Ovary (tissue), 10 donors: ENCODE measurements at places on chromosomes 2 and 18. TPM values are rescaled to one million over a fixed set of nuclear protein-coding genes. Genes with fewer than 3 reads are reported as not detected.

GRCh38 chr18:57220930-57221483 lies 74.1 kb downstream of the BOD1L2 start:
- no peak for DNase-seq

DNA sequence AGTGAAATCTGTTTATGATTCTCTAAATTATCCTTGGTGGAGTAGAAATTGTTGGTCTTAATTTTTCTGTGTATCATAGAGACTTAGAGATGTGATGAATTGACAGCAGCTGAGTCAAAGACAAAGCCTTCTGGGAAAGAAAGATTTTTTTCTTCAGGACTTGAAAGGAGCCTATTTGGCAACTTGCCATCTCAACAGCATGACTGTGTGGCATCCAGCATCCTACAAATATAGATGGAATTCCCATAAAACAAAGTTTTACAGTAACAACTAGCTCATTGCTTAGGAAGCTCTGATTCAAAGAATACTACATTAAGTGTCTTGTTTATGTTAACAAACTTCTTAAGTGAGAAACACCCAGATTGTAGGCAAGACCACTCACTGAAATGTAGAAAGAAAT lies 79.2 kb upstream of the SETBP1 start:
- no peak for DNase-seq

DNA sequence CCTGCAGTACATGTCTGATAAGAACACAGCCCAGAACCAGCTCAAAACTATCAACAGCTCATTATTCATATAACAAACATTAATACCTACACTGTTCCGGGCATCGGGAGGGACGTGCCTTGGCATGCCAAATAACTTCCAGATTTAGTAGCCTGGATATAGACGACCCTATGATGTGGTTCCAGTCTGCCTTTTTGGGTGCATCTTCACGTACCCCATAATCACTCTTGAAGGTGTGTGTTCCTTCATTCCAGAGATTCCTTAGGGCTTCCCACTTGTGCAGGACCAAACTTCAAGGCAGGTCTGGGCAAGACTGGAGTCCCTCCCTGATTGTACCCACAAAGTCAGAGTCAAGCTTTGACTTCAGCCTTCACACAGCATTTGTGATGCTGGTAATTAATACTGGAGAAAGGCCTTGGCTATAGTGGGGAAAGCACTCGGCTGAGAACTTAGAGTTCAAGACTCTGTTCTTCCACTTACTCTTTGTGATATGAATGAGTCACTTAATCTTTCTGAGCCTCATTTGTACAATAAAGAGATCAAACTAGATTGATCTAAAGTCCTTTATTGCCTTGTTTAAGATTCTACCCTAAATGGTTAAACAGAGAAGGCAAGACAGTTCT lies 27.7 kb upstream of the SPATS2L start:
- no peak for DNase-seq

DNA sequence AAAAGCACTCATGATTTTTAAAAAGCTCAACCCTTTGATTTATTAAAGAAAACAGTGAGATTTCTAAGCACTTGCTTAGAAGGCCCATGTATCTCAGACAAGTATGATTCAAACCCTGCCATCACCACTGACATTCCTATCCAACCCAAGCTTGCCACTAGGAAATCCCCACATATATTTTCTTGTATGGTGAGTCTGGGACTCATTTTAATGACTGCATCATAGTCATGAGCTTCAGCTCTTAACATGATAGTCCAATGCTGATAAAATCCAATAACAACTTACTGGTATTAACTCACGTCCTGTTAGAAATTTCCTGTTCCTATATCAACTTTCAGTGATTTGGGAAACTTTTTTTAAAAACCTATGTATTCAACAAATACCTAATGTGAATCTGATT lies 39.4 kb upstream of the NCKAP5 start:
- no peak for DNase-seq

DNA sequence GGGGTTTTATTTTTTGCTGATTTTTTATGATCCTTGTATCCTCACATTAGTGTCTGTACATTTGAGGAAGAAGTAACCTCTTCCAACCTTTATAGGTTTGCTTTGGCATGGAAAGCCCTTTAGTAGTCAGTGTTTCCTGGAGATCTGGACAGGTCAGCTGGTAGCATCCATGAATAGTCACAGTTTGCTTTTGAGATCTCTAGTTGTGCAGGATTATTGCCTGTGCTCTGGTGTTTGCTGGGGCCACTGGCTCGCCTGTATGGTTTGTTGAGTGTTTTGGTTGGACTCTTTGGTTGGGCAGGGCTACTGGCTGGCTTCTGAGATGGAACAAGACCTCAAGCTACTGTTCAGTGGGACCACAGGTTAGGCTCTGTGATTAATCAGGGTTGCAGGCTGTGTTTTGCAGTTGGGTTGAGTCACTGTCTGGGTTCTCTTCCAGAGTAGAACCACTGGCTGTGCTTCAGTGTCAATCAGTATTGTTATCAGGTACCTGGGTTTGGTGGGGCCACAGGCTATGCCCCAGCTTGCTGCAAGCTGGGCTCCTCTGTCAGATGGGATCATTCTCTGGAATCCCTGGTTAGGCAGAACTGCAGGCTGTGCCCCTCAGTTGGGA lies 20.0 kb downstream of the SP140L start:
- no peak for DNase-seq

DNA sequence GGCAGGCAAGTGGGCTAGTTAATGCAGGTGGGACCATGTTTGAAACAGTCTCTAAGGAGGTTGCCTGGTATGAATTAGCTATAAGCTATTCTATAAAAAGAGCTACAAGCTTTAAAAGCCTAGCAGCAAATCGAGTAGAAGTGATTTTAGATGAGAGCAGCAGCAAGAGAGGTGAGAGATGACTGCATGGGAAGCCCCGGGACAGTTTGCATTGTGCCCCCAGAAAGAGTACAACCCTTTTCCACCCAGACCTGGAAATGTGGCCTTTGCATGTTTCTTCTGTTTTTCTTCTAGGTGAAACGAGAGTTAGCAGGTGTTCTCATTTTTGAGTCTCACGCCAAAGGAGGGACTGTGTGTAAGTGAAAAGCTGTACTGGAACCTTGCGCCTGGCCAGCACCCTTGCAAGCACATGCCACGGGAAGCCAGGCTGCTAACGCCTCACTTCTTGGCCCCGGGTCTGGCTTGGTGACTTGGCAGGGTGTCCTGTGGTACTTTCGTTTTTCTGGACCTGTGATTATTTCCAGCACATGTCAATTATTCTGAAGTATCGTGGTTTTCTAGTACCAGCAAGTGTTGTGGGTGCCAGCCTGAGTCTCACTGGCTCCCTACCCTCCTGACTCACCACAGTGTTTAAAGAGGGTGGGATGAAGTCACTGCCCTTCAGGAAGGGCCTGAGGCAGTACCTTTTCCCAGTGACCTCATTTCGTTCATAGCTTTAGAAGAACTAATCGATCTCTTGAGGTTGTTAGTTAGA lies 90.3 kb upstream of the MAP3K20 start:
- DNase-seq: no peak

- DNase-seq: no peak
These were observed 57.2 kb downstream of the INPP4A start for GRCh38 chr2:98501876-98502275.

DNA sequence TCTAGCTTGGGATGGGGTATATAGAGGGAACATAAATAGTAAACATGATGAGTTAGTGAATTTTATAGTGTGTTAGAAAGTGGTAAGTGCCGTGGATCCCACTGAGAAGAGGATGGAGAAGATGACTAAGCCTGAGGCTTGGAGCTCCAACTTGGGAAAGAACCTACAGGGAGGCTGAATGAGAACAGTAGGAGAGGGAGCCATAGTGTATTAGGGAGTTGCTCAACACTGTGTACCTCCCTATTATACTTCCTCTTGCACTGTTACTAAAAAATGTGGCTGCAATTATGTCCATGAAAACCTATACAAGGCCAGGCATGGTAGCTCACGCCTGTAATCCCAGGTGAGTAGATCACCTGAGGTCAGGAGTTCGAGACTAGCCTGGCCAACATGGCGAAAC lies 2.9 kb upstream of the SLC19A3 start:
- DNase-seq: no peak

GRCh38 chr18:79975043-79975442 lies 10.6 kb downstream of the HSBP1L1 start:
- no peak for DNase-seq

DNA sequence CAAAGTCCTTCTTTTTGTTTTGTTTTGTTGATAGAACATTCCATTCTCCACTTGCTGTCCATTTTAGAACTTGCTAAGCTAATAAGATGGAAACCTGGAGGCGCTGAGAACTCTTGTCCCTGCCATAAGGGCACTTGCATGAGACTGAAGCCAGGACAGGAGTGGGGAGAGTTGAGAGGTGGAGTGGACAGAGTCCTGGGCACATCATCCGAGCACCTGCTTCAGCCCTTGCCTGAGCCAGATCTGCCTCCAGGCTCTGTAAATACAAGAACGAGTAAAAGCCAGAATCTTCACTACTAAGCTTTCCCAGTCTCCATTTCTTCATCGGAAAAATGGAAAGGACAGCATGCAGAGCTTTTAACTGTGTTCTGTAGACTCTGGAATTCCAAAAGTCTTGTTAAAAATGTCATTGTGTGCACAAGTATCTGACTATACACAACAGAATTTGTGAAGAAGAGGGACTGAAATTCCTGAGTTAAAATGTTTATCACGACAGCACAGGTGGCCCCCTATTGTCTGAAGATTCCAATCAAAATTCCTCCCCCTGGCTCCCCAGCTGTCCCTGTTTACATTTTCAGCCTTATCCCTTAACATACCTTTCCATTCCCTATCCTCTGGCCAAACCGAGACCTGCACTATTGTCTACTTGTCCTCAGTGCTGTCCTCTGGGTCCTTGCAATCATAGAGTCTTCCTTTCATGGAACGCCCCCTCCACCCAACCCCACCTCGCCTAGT lies 498.2 kb upstream of the TNP1 start:
- no peak for DNase-seq

DNA sequence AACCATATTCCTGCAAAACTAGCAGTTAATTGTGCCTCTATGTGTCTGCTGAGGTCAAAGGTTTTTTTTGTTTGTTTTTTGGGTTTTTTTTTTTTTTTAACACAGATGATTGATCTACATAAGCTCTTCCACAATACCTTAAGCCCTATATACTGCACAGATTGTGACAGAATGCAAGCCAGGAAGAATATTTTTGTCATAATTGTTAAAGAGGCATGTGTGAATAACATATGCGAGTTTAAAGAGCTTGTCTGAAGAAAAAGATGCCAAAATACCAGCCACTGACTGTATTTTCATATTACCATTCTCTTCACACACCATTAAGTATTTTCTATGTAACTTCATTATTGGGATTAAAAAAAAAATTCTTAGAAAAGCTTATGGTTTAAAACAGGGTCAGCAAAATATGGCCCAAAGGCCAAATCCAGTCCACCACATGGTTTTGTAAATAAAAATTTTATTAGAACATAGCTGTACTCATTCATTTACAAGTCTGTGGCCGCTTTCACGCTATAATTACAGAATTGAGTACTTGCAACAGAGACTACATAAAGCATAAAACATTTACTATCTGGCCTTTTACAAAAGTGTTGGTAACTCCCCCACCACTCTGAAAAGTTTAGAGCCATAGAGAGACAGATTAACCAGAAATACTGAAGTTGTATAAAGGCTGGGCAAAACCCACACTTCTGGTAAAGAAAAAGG lies 89.9 kb downstream of the TRIP12 start:
- no peak for DNase-seq

GRCh38 chr2:45260946-45261345 lies 251.7 kb upstream of the SIX2 start:
- DNase-seq: no peak

DNA sequence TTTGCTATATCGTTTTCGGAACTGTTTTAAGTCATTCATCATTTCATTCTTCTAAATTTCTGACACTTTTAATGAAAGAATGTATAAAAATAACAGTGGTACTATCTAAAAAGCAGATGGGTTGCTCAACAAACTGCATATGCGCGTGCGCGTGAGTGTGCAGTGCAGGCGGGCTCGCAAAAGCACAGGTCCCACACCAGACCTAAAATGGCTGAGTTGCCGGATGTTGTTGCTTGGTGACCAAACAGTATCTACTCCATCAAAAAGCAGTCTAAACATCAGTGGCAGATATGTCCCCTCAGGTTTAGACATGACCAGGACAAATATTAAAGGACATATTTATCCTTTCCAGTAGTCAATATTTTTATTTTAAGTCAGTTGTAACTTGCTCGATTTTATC lies 5.1 kb downstream of the NOL4 start:
- DNase-seq: no peak

GRCh38 chr2:231701456-231702373 lies 6.6 kb upstream of the PTMA start:
- DNase-seq: peak; percentile 88

GRCh38 chr2:30177956-30178355 lies 31.1 kb downstream of the YPEL5 start:
- DNase-seq: no peak

DNA sequence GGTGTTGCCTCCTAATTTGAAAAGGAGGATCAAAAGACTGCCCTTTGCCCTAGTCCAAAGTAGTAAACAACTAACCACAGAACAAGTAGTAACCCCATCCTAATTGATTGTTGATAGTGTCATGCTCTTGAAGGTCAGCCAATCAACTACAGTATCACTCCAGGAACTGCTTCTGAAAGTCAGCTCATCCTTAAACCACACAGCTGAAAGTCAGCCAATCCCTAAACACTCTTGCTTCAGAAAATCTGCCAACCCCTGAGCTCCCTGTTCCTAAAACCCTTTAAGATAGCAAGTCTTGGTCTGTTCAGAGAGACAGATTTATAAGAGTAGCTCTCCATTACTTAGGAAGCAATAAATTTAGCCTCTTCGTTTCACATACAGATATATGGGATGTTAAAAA lies 51.6 kb upstream of the CPO start:
- DNase-seq: no peak

DNA sequence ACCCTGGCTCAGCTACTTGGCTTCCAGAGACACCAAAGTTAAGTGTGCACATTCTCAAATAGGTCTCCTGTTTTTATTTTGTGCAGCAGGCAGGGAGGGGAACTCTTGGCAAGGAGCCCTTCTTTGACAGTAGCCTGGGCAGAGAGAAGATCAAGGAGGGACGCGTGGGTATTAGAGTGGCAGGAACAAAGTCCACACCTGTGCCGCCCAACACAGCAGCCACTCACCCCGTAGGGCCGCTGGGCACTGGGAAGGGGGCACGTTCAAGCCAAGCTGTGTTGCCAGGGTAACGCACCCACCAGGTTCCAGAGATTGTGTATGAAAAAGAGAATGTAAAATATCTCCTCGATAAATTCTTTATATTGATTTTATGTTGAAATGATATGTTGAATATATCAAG lies 229.3 kb upstream of the AGAP1 start:
- DNase-seq: no peak

DNA sequence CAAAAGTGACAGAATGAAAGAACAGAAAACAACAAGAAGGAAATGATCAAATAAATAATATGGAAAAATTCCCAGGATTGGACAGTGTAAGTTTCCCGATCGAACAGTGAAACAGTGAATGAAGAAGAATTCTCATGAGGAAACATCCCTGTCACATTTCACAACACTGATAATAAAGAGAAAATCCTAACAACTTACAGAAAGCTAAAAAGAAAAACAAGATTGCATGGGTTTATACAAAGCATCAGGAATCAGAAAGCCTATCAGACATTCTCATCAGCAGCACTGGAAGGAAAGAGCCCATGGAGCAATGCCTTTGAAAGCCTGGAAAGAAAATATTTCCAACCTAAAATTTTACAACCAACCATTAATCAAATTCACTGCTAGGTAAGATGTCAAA lies 9.9 kb upstream of the COL6A3 start:
- no peak for DNase-seq

MAPRE3 gene
- total RNA-seq: 31.6 TPM

GPR39 gene
- 0.36 TPM for total RNA-seq

MC2R gene
- not detected for total RNA-seq

CFC1 gene
- not detected for total RNA-seq

STPG4 gene
- total RNA-seq: not detected

EVX2 gene
- not detected for total RNA-seq
